Fibroblast of skin of right quadriceps (primary cell): ENCODE measurements at places on chromosomes 3 and 15.
A peak's percentile ranks its signal among the peaks of the same experiment; 100 is the strongest.

- DNase-seq, result no peak
Measured at GRCh38 chr3:38561746-38562466, 65.8 kb downstream of the EXOG start.

DNA sequence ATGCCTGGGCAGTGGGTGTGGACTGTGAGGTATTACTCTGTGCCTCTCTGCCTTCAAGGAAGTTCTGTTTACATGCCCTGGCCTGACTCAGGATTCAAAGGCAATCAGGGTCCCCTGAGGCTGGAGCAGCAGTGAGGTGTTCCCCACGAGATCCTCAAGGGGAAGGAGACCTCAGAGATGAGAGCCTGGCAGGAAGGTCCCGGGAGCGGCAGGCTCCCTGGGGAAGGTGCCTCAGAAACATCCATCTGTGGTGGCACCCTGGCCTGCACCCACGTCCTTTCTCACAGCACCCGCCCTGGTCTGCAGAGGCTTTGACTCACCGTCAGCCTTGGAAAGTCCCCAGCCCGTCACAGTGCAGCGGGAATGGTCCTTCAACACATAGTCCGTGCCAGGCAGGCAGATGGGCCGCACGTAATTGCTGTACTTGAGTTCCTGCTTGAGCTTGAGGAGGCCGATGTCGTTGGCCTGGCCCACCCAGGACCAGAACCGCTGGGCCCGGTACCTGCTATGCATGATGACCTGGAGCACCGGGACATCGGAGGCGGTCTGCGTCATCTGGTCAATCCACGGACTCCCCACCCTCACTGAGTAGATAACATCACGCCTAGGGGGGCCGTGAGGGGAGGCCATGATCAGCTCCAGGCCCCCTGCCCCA, 3.6 kb downstream of the PRSS50 start:
- DNase-seq, result no peak

GRCh38 chr15:29361560-29361959, 91.9 kb upstream of the NSMCE3 start:
- no peak for DNase-seq

DNA sequence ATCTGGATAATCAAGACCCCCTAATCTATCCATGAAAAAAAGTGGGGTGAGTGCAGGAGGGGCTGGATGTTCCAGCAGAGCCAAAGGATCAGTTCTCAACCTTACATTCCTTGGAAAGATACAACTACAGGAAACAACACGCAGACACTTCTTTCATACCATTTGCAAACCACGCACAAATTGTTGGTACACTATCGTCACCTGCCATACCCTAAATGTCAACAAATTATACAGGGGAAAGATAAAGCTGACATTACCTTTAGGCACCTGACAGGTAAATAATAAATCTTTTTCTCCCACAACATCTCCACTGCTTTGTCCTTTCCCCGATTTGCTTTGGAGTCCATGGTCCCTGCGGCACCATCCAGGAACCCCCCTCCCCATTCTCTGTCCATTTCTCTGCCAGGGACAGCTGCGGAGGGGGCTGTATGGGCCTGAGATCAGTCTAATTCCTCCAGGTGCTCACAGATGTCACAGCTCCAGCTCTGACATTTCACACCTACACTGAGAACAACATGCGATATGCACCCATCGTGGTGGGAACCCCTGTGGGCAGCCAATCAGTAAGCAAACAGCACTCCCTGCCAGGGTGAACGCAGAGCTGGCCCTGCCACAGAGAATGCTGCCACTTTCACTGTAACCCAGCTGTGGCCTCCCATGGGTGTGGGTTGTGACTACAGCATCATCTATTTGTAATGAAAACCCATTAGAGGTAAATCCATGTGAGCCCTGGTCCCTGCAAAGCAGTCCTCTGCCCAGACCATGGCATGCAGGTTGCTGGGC, 37.7 kb upstream of the BCL2L10 start:
- DNase-seq, result no peak

DNA sequence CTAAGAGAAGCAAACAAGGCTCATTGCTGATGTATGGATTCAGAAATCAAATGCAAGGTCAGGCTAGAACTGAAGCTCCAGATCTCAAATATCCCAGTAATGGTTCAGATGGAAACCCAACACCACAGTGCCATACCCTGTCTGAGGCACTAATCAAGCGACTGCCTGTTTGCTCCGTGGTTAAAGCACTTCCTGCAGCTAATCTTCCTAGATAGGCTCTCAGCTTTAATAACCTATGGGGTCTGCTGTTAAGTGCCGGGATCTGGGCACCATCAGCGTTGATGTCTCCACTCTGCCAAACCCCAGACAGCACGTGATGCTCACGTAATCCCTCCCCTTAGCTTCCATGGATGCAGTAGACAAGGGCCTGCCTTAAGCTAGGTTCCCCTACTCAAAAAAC, 262.6 kb downstream of the MECOM start:
- no peak for DNase-seq

GRCh38 chr15:98035577-98036010, 75.1 kb downstream of the ARRDC4 start:
- no peak for DNase-seq

DNA sequence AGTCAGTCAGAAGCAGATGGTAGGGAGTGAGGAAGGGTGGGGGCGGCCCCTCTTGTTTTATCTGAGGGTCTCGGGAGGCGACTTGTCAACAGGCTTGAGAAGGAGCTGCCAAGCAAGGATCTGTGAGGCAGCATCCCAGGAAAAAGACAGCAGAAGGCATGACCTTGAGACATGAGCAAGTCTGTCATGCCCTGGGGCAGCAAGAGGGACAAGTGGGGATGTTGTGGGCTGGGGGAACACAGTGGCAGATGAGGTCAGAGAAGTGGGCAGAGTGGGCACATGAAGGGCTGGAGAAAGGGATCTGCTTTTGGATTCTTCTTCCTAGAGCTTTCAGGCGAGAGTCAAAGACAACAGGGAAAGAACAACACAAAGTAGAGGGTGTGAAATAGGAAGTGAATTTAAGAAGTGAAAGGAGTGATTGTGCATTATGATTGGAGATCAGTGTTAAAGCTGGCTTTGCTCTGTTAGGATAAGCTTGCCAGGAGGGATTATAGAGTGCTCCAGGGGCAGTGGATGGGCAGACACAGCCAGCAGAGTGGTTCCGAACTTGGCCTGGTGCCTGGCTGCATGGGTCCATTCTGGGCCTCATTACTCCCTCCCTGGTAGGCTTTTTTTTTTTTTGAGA, 73.3 kb downstream of the USP13 start:
- DNase-seq, result no peak

DNA sequence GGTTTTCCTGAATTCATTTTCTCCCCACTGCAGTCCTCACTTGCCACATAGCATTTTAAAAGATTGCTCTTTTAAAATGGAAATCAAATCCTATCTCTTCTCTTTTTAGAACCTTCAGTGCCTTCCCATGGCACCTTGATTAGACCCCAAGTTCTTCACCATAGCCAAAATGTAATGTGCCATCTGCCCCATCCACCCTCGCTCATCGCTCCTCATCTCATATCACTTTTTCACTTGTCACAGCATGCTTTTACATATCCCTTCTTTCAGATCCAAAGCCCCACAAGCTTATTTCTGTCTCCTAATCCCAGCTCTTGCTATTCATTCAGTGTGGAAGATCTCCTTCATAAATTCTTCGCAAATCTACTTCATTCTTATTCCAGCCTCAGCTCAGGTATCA, 161.7 kb downstream of the CD47 start:
- DNase-seq, result no peak

GRCh38 chr3:178851564-178851963, 220.0 kb downstream of the ZMAT3 start:
- no peak for DNase-seq

GRCh38 chr3:139937674-139938279, 2.8 kb downstream of the CLSTN2 start:
- DNase-seq, result peak; percentile 28

DNA sequence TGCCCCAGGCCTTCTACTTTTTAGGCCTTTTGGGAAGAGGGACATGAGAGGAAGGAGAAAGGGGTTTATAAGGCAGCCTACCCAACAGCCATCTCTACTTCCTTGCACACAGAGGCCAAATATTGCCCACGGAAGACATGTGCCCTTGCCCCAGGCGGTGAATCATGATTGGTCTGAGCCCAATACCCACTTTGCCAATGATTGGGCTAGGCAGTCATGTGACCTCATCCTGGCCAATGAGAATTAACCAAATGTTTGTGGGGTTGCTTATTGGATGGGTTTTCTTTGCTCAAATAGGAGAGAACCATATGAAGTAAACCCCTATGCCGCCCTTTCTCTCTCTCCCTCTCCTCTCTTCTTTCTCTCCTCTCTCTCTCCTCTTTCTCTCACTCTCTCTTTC, 42.2 kb upstream of the ATP1B3 start:
- no peak for DNase-seq

DNA sequence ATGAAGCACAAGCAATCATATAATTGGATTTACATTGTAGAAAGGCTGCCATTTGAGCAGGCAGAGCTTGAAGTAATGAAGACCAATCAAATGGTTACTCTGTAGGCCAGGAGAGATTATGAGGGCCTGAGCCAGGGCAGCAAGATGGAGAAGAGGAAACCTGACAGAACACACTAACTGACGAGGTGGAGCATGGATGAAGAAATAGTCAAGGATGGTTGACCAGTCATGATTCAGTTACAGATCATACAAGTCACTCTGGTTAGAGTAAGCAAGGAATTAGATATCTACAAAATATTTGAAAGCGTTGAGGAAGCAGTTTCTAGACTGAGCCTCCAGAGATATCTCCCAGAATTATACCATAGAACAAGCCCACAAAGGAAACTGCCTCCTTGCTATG, 101.8 kb upstream of the THSD4 start:
- no peak for DNase-seq

GRCh38 chr15:29110733-29111132, 158.9 kb downstream of the NSMCE3 start:
- DNase-seq, result no peak

DNA sequence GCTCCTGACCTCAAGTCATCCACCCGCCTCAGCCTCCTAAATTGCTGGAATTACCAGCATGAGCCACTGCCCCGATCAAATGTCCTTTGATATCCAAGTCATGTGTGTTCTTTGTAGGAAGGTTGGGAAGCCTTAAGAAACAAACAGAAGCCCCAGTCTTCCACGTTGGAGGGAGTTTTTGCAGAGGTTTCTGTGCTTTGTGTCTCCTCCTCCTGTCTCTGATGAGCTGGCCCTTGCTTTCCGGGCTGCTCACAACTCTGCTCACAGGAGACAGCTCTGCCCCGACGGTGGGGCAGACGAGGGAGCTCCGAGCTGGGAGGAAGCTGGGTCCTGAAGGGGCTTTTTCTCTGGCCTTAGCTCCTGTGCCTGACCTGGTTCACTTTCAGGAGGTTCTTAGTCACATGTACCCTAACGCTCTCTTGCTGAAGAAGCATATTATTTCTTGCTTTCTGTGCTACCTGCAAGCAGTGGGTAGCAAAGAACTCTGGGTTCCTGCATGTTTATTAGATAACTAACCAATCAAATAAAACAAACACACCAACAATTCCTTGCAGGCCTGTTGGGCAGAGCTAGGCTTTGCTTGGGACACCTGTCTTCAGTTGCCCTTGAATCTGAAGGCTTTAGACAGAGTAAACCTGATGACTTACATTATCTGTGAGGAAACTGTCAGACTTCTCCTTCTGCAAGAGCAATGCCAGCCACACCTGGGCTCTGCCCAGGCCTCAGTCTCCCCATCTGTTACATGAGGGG, 52.6 kb upstream of the SMAD6 start:
- no peak for DNase-seq

DNA sequence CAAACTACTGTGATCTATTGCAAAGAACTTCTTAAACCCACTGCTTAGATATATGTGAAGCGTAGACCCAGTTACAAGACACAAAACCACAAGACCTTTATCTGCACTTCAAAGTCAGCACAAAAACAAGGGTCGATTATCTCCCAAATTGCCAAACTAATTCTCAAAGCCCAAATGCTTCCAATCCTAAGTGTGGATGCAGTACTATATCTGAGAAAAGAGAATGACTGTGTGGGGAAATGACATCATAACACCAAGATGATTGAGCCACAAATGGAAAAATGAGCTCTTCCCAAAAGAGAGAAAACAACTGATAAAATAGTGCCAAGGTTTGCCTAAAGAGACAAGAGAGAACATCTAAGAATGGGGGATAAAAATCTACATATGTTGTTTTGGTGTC, 86.2 kb downstream of the MEIS2 start:
- no peak for DNase-seq
